Endothelial cell (in vitro differentiated cells): ENCODE measurements at places on chromosomes 11 and 22. TPM values are rescaled to one million over a fixed set of nuclear protein-coding genes. Genes with fewer than 3 reads are reported as not detected.

CD3D gene
- total RNA-seq, result not detected

APOA4 gene
- total RNA-seq, result not detected

SPTBN2 gene
- 17.1 TPM for total RNA-seq

ANKK1 gene
- 0.18 TPM for total RNA-seq

MFRP gene
- 0.13 TPM for total RNA-seq

CSNK2A3 gene
- total RNA-seq, result 4.3 TPM

C1QTNF4 gene
- total RNA-seq, result 50.4 TPM

SYNGR1 gene
- total RNA-seq, result 2.9 TPM

FGF4 gene
- not detected for total RNA-seq

MPZL3 gene
- 10.7 TPM for total RNA-seq

NCAPH2 gene
- 40.9 TPM for total RNA-seq

KLHDC7B gene
- total RNA-seq, result not detected

LDHAL6A gene
- not detected for total RNA-seq
